ENCODE measurements at places on chromosomes 7 and 10. TPM values are rescaled to one million over a fixed set of nuclear protein-coding genes. Genes with fewer than 3 reads are reported as not detected.

IQUB gene
- total RNA-seq = 0.83 TPM

INMT gene
- 75.8 TPM for total RNA-seq

TMEM176B gene
- total RNA-seq = 95.3 TPM

GIMAP6 gene
- total RNA-seq = under 0.01 TPM

C10orf105 gene
- total RNA-seq = under 0.01 TPM

UCMA gene
- not detected for total RNA-seq

HEPACAM2 gene
- total RNA-seq = under 0.01 TPM

UCN3 gene
- total RNA-seq = not detected

CACUL1 gene
- total RNA-seq = 21.3 TPM

C7orf33 gene
- total RNA-seq = not detected

- DNase-seq = peak; percentile 58
Measured at GRCh38 chr7:134755422-134756022, 23.9 kb upstream of the CALD1 start.

DNA sequence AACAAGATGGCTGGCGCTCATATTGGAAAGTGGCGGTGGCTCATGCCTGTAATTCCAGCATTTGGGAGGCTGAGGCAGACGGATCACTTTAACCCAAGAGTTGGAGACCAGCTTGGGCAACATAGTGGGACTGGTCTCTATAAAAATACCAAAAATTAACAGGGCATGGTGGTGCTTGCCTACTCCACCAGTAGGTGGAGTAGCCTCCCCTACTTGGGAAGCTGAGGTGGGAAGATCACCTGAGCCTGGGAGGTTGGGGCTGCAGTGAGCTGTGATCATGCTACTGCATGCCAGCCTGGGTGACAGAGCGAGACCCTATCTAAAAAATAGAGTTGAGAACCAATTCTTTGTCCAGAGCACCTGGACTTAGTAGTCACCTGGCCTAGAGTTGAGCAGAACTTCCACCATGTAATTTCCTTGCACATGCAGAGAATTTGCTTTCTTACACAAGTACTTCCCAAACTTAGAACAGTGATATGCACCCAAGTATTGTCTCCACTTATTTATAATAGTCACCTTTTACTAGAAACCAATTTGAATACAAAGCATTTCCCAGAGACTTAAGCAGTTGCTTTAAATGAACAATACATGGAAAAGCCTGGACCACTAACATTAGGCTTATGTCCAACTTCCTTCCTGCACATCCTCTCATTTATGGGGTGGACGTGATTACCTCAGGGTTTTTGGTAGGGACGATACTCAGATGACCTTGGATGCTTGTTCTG lies 15.9 kb downstream of the LAMB4 start:
- no peak for DNase-seq

- DNase-seq = no peak
Measured at GRCh38 chr10:30749385-30749784, 119.8 kb upstream of the LYZL2 start.

GRCh38 chr10:99540306-99540656 lies 7.5 kb downstream of the NKX2-3 start:
- DNase-seq = no peak

DNA sequence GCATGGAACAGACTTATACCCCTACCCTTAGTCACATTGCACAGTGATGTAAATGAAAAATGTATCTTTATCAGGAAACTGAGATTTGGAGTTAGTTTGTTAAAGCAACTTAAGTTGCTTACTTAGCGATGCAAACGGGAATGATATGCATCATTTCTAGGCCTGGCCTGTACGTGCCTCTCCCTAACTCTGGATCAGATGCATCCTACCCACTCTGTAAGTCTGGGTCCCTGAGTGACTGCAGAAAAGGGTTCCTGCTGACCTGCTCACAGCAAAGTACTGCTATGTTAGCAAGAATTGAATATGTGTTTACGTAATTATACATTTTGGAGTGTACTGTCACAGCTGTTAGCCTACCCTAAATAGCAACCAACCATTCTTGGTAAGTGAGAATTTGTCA lies 30.7 kb upstream of the PRTFDC1 start:
- DNase-seq = no peak

DNA sequence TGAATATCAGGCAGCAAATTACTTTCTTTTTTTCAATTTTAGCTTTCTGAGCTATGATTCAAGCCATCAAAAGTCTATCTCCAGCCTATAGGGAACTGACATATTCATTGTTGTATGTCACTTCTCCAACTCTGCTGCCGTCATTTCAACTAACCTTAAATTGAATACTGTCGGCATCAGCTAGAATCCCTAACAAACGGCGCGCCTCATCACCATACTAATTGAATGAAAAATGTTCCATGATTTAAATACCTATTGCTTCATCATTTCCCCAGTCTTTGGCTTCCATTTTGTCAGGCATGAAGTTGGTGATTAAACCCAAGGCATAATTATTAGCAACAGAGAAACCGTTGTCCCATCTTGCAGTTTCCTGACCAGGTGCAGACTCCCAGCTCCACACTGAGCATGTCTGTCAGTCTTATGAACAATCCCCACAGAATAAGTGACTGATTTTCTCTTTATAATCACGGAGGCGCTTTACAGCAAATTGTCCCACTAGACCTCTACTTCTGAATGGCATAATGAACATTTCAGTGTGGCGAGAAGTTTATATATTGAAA lies 83.5 kb upstream of the NPY start:
- no peak for DNase-seq

DNA sequence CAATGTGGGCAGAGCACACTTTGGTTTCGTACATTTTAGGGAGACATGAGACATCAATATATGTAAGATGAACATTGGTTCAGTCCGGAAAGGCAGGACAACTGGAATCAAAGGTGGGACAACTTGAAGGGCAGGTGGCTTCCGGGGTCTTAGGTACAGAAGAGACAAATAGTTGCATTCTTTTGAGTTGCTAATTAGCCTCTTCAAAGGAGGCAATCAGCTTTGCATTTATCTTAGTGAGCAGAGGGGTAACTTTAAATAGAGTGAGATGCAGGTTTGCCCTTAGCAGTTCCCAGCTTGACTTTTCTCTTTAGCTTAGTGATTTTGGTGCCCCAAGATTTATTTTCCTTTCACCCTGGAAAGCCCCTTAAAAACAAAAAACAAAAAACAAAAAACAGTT lies 21.3 kb downstream of the ZNF487 start:
- no peak for DNase-seq

GRCh38 chr10:122204691-122205489 lies 66.2 kb upstream of the BTBD16 start:
- peak; percentile 8 for DNase-seq

- DNase-seq = no peak
Measured at GRCh38 chr7:151186640-151187408, at the start of gene ASB10. ASB10 (minus strand) TSS chr7:151187250; CDS start chr7:151187130, 120 bp downstream.

GRCh38 chr7:129799350-129799955 lies 153.3 kb downstream of the UBE2H start:
- no peak for DNase-seq

- DNase-seq = peak; percentile 98
Measured at GRCh38 chr10:83764666-83765065, 374.6 kb upstream of the GHITM start.

DNA sequence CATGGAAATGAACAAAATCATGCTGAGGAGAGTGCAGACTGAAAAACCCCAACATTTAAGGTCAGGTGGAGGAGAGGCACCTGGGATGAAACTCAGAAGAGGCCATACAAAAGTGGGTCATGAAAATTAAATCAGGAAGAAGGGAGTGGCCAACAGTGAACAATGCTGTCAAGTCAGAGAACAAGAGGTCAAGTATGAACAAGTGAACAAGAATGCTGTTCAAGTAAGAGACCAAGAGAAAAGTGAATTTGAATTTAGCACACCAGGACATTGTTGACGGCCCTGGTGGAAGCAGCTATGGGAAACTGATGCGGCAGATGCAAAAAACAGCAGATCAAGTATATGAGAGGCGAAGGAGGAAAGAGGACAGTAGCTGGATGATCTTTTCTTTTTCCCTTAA lies 7.9 kb downstream of the CEP41 start:
- DNase-seq = peak; percentile 72

- DNase-seq = peak; percentile 68
Measured at GRCh38 chr7:84191842-84192241, 2.7 kb downstream of the SEMA3A start.

DNA sequence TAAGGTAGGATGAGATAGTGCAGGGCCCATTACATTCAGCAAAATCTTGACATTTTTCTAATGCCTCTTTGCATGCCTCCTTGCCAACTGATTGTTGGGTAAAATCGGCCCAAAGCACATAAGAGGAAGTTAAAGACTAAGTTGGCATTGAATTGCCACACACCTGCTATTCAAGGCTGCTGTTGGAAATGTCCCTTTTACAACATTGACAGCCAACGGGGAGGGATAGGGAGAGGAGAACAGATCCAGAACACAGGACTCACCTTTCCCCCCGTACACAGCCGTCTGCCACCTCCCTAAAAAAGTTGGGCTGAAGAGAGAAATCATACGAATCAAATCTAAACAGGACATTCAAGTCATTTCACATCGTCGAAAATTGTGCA lies 695 bp downstream of the FAM237B start:
- DNase-seq = no peak
